ENCODE measurements at places on chromosomes 3 and 15.

DNA sequence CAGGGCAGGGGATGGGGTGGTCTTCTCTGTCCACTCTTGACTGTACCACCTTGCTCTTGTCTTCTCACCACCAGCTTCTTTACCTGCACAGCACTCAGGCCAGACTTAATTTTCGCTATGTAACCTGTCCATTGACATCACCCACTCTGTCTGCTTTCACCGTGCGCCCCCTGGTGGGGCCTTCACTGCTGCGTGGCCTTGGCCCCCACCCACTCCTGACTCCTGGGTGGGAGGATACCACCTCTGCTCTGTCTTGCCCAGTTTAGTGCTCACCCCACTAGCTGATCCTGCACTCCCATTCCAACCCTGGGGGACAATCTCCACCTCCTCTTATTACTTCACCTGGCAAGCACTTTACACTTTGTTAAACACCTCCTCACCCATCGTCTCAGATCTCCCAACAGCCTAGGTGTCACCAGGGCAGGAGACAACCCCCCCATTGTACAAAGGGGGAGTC lies 17.7 kb downstream of the PTH1R start:
- peak; percentile 79 for DNase-seq

DNA sequence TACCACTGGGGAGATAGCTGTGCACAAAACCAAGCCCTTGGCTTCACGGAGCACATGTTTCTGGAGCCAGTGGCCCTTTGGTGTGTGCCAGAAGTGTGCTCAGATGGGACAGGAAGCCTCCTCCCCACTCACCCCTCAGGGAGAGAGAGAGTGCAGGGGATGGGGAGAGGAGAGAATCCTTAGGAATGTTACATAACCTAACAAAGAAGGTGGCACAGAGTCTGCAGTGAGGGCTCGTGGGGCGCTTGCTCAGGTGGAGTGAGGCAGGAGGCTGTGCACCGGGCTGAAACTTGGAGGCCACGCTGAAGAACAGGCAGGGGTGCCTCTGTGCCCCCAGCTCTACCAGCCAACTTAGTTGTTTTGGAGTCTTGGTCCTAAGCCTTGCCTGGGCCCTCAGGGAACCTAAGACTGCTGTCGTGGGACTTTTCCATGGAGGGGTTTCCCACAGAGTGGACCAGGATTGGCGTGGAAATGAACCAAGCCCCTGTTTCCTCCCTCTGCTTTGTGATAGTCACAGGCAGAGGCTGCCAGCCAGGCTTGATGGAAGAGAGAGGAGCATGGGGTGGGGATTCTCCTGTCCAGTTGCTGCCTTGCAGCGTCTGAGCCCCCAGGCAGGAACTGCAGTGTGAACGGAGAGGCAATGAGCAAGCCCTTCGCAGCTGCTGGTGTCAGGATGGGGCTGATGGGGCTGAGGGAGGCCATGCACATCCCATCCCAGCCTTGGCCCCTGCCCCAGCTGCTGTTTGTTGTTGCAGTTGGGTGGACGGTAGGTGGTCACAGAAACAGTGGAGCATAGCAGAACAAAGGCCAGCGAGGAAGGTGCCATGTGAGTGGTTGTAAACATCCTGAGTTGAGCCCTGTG lies 32.7 kb downstream of the PDIA5 start:
- DNase-seq, result no peak

DNA sequence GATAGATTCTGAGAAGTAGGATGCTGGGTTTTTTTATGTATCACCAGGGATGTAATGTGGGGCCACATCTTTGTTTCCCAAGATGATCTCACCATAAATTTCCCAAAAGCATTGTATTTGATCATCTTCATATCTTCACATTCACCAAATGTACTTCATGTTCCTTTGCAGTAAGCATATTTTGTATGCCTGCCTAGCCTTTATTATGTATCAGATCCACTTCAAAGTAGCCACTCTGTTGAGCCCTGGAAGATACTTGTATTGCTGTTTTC lies 14.2 kb upstream of the GATM start:
- no peak for DNase-seq

- no peak for DNase-seq
Observed at GRCh38 chr3:131550562-131551465, 48.0 kb upstream of the MRPL3 start.

Data from T-helper 9 cell (primary cell).